ENCODE measurements at places on chromosomes 7 and 10. TPM values are rescaled to one million over a fixed set of nuclear protein-coding genes. Genes with fewer than 3 reads are reported as not detected.

Gene HMX3
- total RNA-seq: not detected

Gene OPALIN
- not detected for total RNA-seq

Gene H2BK1
- not detected for total RNA-seq

Gene TSPAN33
- 0.19 TPM for total RNA-seq

Gene CRTAC1
- 1.3 TPM for total RNA-seq

Gene ZEB1
- total RNA-seq: 136 TPM

Gene TEX36
- total RNA-seq: not detected

Gene ACTR1A
- total RNA-seq: 154 TPM

Gene SPDYE8
- total RNA-seq: not detected

Gene ACSL5
- 66.1 TPM for total RNA-seq
